ENCODE measurements at places on chromosomes 13 and 19.

GRCh38 chr13:73922493-73923393, 211.5 kb downstream of the KLF12 start:
- DNase-seq: no peak

GRCh38 chr13:41304551-41304950, 6.5 kb upstream of the NAA16 start:
- no peak for DNase-seq

- no peak for DNase-seq
Measured at GRCh38 chr13:29411481-29411880, 184.0 kb downstream of the SLC7A1 start.

DNA sequence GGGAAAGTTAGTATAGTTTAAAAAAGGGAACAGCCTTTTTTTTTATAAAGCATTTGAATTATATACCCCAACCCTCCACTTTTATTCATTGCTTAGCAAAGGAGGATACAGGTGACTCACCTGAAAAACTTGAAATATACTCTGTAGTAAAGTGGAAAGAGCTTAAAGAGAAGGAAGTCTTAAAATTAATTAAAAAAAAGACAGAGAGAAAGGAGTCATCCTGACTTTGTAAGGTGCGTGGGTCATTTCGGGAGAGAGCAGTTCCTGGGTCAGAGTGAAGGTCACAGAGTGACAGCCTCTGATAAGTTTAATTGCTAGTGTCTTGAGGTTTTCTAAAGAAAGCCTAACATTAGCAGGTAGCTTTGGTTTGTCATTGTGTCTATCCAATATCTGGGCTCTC, 310.3 kb downstream of the KLF5 start:
- DNase-seq: no peak

All from nucleus accumbens (tissue), 56 donors.